ENCODE measurements at places on chromosomes 7 and 10. TPM values are rescaled to one million over a fixed set of nuclear protein-coding genes. Genes with fewer than 3 reads are reported as not detected.
A peak's percentile ranks its signal among the peaks of the same experiment; 100 is the strongest.

Gene RHBDD2
- total RNA-seq: 49.2 TPM

Gene GARIN1A
- total RNA-seq: 0.37 TPM

Gene GDF2
- total RNA-seq: not detected

GRCh38 chr10:5399332-5399731, 5.3 kb downstream of the TUBAL3 start:
- peak; percentile 48 for DNase-seq

GRCh38 chr10:56823849-56824248, 462.8 kb upstream of the ZWINT start:
- DNase-seq: no peak

GRCh38 chr10:37588299-37588698, 269.1 kb downstream of the ZNF248 start:
- DNase-seq: no peak

Gene CTAGE8
- 2.0 TPM for total RNA-seq

GRCh38 chr7:96663871-96664445, 45.7 kb downstream of the SEM1 start:
- no peak for DNase-seq

- DNase-seq: no peak
Measured at GRCh38 chr10:93309062-93309461, 173.1 kb downstream of the MYOF start.

GRCh38 chr10:5978230-5978489, 817 bp upstream of the IL15RA start:
- no peak for DNase-seq

DNA sequence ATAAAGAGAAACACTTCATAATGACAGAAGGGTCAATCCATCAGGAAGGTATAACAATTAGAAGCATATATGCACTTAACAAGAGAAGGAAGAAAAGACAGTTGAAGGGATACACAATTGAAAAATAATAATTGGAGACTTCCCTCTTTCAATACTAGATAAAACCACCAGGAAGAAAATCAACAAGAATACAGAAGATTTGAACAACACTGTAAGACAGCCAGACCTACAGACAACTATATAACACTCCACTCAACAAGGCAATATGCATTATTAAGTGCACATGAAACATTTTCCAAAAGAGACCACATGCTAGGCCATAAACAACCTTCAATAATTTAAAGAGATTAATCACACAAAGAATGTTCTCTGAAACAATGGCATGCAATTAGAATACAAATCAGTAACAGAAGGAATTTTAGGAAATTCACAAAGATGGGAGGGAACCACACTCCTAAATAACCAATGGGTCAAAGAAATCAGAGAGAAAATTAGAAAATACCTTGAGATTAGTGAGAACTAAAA, 35.1 kb downstream of the ZNF438 start:
- DNase-seq: peak; percentile 1

DNA sequence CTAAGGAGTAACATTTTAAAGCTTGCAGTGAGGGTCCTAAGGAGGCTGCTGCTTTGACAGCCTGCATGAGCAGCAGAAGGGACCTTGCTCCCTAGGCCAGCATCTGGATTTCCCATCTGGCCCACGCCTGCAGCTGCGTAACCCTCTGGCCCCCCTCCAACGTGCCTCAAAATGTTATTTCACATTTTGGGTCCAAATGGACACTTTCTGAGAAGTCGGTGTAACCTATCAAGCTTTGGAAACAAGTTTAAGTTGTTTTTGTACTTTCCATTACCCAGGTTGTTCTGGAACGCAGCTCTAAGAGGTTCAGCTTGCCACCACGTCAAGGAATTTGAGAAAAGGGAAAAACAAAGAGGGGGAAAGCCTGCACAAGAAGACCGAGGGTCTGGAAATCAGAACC, 338.3 kb downstream of the KCNMA1 start:
- no peak for DNase-seq

Gene SPDYE5
- not detected for total RNA-seq

Gene NYAP1
- 0.49 TPM for total RNA-seq

Gene SOSTDC1
- total RNA-seq: not detected

GRCh38 chr10:71863203-71863602, 12.2 kb upstream of the PSAP start:
- no peak for DNase-seq

DNA sequence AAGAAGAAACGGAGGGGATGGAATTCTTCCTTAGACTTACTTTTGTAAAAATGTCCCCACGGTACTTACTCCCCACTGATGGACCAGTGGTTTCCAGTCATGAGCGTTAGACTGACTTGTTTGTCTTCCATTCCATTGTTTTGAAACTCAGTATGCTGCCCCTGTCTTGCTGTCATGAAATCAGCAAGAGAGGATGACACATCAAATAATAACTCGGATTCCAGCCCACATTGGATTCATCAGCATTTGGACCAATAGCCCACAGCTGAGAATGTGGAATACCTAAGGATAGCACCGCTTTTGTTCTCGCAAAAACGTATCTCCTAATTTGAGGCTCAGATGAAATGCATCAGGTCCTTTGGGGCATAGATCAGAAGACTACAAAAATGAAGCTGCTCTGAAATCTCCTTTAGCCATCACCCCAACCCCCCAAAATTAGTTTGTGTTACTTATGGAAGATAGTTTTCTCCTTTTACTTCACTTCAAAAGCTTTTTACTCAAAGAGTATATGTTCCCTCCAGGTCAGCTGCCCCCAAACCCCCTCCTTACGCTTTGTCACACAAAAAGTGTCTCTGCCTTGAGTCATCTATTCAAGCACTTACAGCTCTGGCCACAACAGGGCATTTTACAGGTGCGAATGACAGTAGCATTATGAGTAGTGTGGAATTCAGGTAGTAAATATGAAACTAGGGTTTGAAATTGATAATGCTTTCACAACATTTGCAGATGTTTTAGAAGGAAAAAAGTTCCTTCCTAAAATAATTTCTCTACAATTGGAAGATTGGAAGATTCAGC, 158.7 kb upstream of the LANCL2 start:
- no peak for DNase-seq

DNA sequence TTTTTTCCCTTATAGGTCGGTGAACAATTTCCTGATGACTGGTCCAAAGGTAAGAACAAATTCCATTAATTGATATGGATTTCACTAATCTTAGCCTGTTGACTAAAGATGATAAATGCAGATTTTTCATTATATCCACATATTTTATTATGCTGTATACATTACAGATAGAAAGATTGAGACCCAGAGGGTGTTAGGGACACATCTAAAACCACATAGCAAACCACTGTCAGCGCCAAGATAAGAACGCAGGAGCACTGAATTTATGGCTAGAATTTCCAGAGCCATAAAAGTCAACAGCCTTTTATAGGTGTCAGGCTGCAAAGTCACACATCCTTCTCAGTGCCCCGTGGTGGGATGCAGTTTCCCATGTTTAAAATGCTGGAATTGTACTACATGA, 16.2 kb downstream of the WNT8B start:
- no peak for DNase-seq

- DNase-seq: peak; percentile 70
Measured at GRCh38 chr10:74871595-74872382, 45.4 kb downstream of the KAT6B start.

DNA sequence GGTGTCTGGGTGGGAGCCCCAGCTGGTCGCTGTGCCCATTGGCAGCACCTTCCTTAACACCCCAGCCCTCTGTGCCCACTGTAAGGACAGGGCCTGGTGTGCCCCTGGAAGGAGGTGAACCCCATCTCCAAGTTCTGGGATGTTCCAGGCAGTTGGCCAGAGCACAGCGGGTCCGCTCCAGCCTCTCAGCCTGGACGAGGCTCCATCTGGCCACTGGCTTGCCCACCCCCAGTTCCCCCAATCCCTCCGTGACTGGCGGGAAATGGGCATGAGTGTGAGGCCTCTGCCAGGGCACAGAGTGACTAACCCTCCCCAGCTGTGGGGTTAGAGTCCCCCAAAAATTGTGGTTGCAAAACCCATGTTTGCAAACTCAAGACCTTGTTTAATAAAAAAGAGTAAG, 15.6 kb downstream of the GRIFIN start:
- no peak for DNase-seq

- no peak for DNase-seq
Measured at GRCh38 chr7:46478046-46478445, 557.0 kb upstream of the IGFBP3 start.

DNA sequence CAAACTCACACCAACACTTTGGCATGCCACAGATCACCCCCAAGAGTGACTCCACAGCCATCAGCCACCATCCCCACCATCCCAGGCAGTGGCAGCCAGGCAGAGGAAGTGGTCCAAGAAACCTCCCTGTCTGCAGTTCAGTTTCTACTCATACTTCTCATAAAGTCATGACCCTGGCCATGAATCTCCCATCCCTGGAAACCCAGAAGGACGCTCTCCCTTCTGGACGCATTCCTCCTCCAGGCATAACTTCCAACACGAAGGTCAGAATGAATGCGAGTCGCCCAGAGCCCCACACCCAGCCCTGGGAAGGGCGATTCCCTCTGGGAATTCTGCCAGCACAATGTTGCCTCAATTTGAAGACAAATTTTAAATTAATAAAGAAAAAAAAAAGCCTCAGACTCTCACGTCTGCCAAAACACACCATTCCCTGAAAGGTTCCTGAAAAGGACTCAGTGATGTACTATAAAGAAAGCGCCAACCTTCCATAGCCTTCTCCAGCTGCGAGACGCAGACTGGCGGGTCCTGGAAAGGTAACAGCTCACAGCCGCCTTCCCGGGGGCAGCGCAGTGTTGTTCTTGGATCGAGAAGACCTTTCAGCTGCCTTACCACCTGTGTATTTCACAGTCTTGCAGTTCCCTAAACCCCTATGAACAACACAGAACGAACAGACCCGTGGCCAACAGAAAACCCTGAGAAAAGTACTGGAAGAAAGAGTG, 307.6 kb downstream of the FRMD4A start:
- DNase-seq: no peak

DNA sequence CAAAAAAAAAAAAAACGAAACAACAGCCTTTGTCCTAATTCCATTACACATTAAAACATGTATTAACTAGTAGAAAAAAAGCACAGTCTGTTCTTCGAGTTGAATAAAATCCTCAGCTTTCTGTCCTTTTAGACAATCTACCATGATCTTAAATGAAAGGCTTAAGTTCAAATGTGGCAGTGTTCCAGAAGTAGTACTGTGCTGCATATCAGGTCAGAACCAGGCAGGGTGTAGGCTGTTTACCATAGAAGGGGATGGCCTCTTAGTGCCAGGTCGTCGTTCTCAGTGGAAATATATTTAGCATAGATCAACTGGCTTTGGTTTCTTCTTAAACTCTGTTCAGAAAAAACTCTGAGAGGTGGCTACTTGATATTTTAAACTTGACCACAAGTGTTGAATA, 612.0 kb downstream of the CNTNAP2 start:
- DNase-seq: no peak

DNA sequence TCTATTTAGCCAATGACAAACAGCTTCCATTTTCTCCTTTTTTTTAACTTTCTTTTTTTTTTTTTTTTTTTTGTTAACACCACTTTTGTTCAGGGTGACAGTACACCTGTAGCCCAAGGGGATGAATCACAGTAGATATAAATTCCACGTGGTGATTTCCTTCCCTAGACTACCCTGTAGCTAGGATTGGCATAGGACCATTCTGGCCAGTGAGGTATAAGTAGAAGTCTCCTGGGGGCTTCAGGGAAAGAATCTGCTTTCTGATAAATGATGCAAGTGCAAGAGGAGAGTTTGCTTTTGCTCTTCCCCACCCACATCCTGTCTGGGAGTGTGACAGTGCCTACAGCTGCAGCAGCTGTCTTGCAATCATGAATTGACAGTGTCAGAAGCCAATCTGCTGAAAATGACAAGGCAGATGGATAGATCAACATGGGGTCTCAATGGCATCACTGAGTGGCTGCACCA, 63.2 kb upstream of the TOMM7 start:
- DNase-seq: peak; percentile 90

Gene SRRM3
- 0.09 TPM for total RNA-seq

Gene ZNF32
- 15.2 TPM for total RNA-seq

DNA sequence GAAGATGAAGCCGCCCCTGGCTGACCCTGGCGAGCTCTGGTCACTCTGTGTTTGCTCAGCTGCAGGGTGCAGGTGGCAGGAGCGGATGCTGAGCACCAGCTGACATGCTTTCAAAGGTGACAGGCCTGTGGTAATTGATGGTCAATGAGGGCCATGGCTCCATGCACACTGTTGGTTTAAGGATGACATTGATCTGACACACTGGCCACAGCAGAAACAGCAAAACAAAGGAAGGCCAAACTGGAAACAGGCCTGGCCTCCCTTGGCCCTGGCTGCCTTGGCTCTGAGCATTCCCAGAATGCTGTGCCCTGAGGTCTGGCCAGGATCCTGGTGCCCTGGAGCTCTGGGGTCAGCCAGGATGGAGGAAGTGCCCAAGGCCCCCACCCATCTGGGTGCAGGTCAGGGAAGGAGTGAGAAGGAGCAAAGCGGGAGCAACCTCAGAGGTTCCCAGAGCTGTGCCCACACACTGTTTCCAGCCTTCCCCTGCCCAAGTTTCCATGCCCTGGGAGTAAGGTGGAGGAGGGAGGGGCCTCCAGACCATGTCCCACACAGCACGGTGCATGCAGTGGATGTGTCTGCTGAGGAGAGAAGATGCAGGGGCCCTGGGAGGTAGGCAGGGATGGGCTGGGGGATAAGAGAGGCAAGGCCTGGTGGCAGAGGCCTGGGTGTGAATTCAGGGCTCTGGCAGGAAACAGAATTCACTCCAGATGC, 302.2 kb downstream of the RPS24 start:
- no peak for DNase-seq

DNA sequence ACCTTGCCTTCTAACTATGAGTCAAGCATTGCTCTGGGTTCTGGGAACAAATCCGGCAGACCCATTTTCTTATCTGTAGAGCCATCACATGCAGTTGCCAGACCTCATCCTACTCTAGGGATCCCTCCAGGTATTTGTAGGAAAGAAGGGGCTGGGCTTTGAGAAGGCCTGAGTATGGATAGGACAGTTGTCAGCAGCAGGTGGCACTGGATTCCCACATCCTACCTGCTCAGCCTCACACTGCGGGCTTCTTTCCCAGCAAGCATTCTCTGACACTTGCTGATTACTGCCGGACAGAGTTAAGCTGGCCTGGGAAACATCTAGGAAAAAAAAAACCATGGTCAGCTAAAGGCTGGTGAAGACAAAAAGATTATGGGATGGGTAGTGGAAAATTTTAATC, 224.1 kb downstream of the CCSER2 start:
- no peak for DNase-seq

- DNase-seq: no peak
Measured at GRCh38 chr7:36565792-36566356, 158.4 kb downstream of the AOAH start.

Gene CD36
- not detected for total RNA-seq

DNA sequence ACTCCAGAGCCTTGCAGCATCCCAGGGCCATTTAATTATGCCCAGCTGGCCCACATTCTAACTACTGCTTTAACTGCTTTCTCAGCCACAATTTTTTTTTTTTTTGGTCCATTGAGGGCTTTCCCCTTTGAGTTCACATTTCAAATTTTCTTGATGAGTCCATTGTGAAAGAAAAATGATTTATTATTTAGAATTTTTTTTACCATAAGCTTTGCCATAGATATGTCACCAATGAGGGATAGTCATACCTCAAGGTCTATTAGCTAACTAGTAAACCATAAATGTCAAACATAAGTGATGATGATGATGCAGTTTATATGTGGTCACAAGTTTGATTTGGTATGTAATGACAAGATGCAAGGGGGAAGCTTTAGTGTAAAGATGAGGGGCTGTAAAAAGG, 282.9 kb downstream of the BICC1 start:
- DNase-seq: no peak

GRCh38 chr7:21480693-21481403, 53.0 kb downstream of the SP4 start:
- DNase-seq: no peak

Gene SYT15B
- 0.12 TPM for total RNA-seq

GRCh38 chr10:99943908-99944307, 65.8 kb downstream of the DNMBP start:
- DNase-seq: no peak

All from activated CD4-positive, alpha-beta T cell treated with anti-CD3 and anti-CD28 coated beads, Interleukin-2, amount 10 ng/mL, durations not matched to agents 24 days and 14 days (primary cell).